Pons (tissue), 1 donor: ENCODE measurements at places on chromosomes 11 and 22.

DNA sequence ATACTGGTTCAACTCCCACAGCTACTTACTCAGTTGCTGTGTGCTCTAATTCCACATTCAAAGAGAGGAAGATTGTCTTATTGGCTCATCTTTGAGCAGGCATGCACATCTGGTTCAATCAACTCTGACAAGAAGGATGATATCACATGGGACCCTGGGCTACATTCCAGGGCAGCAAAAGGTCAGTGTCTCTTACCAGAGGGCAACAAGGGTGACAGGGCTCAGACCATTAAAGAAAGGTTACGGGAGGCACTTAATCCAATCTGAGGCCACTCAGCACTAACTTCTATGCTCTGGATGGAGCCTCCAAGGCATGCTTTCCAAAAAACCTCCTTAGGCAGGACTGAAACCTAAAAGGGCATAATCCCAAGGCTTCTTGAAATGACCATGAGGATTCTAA lies 549.4 kb upstream of the API5 start:
- no peak for DNase-seq

DNA sequence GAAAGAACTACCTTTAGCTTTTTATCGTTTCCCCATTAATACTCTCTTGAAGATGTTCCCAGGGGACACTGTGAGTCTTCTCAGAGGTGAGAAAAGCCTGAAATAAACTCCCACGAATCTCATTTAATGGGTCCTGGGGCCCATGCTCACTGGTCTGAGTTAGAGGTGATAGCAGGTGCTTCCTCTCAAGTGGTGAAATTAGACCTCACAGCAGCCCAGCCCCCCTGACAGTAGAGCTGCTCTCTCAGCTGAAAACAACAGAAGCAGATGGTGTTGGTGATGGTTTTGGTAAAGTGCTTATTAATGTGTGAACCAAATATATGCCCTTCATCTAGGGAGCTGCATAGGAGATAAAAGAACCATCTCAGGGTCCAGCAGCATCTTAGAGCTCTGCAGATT lies 76.8 kb upstream of the VPREB1 start:
- DNase-seq, result no peak

- DNase-seq, result no peak
Measured at GRCh38 chr22:30680991-30681770, 13.5 kb upstream of the OSBP2 start.

- DNase-seq, result no peak
Measured at GRCh38 chr11:34499719-34500500, 13.7 kb downstream of the ELF5 start.

GRCh38 chr22:30878516-30879414 lies 89.8 kb downstream of the MORC2 start:
- no peak for DNase-seq

DNA sequence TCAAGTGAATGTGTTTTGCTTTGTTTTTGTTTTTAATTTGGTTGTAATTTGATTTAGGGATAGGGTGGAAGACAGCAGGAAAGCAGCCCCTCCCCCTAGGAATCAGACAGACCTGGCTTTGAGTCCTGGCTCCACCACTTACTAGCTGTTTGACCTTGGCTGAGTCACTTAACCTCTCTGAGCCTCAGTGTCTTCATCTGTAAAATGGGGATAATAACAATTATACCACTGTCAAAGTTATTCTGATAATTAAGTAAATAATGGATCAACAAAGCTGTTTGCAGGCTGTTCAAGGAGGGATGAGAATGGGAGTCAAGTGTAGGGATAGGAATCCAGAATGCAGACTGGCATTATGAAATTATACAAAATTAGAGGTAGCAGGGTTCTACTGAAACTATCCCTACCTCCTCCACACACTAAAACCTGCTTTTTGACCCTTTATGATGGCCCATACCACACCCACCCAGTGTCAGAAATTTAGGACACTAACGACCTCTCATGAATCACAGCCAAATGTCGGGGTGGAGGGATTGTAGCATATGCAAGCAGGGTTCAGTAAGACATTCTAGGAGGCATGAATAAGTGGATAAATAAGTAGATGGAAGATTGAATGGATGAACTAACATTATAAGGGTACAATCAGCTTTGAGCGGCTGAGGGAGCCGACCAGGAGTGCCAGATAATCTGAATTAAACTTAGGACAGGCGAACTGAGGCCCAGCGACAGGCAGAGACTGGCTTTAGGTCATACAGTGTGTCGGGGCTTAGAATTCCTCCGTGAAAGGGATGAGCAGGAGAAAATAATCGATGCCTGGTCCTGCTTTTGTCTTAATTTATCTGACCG lies 974 bp downstream of the ANAPC15 start:
- no peak for DNase-seq

DNA sequence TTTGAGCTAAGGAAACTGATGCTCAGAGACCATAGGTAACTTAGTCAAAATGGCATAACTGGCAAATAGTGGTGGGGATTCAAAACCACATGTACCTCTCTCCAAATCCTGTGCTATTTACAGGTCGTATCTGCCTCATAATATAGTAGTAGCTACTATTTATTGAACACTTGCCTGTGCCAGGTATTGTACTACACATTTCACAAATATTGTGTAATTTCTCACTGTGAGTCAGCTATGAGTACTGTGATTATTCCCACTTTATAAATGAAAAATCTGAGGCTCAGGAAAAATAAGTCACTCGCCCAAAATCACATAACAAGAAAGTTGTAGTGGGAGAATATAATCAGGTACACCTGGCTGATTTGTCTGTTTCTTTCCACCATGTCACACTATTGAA lies 199.8 kb upstream of the FAT3 start:
- no peak for DNase-seq

- DNase-seq, result no peak
Measured at GRCh38 chr11:78921509-78921908, 346.8 kb upstream of the NARS2 start.

- no peak for DNase-seq
Measured at GRCh38 chr22:25554689-25555088, 9.8 kb upstream of the GRK3 start.

DNA sequence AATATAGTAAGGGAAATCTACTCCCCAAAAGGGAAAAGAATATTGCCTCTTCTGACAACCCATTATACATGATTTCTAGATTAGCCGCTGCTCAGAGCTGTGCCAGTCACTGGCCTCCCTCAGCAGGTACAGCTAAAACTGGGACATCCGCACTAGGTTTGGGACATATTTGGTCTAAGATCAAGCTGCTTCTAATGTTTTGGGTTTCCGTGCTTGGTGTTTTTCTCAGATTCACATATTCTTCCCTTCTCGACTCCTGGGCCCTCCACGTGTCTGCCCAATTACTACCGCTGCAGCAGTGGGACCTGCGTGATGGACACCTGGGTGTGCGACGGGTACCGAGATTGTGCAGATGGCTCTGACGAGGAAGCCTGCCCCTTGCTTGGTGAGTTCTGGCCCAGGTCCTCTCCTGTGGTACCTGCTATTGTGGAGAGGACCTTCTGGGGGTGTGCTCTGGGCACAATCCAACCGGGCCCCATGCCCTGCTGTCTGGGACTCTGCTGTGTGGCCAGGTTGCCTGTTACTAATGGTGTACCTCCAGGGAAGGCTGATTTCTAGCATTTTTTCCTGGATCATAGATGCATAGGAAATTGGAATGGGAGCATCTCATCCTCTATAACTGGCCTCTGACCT lies 138.1 kb upstream of the SORL1-AS1 start:
- no peak for DNase-seq

- no peak for DNase-seq
Measured at GRCh38 chr11:45661439-45662055, 3.9 kb downstream of the CHST1 start.

DNA sequence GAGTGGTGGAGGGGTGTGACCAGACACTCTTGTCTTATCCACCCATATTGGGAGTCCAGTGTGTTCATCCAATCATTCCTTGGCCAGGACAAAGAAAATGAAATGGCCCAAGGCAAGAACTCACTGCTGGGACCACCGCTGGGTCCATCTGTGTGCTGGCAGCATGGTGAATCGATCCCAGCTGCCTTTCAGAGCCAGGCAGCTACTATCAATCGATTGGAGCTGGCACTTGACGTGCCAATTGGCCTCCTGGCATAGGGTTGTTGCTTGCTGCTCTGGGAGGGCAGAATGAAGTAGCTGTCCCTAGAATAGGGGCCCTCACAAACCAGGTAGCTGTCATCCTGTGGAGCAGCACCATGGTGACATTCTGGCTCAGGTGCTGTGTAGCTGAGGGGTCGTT lies 1.4 kb upstream of the ARVCF start:
- DNase-seq, result no peak

GRCh38 chr22:30521368-30522156 lies 16.1 kb upstream of the SEC14L4 start:
- no peak for DNase-seq

DNA sequence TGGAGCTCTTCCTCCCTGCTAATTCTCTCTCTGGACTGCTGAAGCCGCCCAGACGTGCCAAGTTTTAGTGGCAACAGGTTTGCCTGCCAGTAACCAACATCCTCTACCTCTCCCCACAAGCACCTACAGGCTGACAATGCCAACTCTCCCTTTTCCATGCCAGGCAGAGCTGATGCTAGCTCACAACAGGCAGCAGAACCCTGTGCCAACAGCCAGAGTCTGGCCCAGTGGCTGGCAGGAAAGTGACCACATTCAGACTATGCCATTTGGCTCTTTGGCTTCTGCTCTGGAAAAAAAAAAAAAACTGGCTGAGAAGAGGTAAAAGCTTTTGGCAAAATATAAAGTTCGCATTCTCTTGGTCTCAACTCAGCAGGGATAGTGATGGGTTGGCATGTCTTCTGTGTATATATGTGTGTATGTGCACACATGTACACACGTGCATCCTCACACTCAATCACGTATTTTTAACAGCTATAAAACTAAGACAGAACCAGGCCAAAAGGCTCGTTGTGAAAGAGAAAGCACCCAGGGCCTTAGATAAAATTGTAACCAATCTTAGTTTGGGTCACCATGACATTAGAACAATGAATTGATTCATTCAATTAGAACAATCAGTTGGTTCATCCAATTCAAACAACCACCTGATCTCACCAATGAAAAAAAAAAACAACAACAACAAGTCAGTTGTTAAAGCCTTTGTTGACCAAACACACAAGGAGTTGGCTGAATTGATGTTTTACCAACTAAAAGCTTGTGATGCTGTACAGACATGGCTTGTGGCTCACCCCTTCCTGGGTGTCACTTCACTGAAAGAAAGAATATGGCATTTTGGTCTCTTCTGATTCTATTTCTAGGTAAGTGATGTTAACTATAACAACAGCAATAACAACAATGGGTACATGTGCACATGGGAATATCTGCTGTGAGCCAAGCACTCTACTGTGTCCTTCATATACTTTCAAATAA lies 48.6 kb downstream of the TRIM29 start:
- DNase-seq, result peak; percentile 99

DNA sequence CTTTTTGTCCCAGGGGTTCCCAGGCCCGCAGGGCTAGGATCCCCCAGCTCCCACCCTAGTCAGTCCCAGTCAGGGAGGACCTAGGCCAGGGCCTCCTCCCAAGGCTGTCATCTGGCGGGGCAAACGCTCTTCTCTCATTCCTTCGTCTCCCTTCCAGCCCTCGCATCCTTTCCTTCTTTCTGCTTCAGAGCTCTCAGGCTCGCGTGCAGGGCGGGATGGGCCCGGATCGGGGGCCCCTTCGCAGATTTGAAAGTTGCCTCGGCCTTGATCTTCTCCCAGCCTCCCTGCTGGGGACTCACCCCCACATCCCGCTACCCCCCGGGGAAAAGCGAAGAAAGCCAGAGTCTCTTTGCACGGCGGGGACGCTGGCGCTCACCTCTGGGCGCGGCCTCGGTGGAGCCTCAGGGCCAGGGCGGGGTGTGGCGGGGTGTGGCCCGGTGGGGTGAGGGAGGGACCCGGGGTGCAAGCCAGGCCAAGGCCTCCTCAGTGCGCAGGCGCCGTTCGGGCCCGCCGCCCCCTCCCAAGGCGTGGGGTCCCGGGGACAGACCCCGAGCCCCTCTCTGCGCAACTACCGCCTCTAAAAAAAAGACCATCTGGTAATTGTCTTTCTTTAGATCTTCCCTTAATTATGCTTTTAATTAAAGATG lies 14.8 kb upstream of the PAX6 start:
- DNase-seq, result no peak

GRCh38 chr22:50286275-50286674 lies 16.1 kb upstream of the MAPK11 start:
- DNase-seq, result no peak

DNA sequence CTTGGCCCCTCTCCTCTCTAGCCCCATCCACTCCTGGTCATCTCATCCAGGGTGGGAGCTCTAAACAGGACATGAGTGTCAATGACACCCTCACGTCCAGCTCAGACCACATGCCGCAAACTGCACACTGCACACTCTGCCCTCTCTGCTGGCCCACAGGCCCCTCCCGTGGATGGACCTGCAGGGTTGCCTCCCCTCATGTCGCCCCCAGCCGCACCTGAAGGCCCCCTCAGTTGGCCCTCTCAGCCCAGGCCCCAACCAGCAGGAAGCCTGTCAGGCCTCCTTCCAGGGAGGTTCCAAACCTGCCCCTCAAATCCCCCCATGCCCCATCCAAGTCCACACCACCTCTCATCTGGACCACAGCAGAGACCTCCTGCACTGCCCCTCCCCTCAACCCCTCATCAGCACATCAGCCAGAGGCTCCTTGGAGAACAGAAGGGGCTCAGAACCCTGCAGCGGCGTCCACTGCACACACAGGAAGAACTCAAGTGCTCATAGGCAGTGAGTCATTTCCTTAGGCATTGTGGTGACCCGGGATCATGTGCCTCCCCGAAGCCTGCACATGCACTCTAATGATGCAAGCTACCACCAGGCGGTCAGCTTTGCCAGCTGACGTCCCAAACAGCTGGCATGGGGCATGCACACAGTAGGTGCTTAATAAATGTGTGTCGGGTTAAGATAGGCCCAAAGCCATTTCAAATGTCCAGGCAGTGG lies 12.9 kb upstream of the CDKN1C start:
- DNase-seq, result no peak

DNA sequence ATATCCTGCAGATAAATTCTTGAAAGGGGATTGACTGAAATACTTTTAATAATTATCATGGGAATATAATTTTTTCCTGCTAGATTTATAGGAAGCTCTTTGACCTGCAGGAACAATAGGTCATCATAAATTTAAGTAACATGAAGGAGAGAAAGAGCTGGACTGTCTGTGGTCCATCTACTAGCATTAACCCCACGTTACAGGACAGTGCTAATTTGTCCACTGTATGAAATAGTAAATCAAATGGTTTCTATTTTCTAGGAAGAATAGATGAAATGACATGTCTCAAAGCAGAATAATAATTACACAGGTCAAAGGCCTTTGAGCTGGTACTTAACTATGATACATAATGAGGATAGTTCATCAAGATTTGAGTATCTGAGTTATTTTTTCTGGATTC lies 825.4 kb upstream of the CNTN5 start:
- no peak for DNase-seq

GRCh38 chr11:58659404-58659803 lies 36.9 kb downstream of the CNTF start:
- no peak for DNase-seq

DNA sequence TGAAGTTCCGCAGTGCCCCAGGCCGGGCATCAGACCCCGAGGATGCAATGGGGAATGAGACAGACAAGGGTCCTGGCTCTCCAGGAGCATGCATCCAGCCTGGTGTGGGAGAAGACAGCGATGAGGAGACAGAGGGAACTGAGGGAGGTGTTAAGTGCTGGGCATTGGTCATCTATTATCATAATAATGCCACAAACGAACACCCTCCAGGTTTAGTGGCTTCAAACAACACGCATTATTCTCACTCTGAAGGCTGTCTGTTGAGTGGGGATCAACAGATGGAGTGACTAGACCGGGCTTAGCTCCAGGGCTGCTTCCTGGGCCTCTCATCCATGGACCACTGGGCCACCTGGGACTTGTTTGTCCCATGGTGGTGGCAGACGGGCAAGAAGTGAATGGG lies 48.6 kb downstream of the MCM5 start:
- no peak for DNase-seq

- DNase-seq, result no peak
Measured at GRCh38 chr11:28439403-28439802, 331.2 kb downstream of the METTL15 start.
